ENCODE measurements at places on chromosomes 4 and X.
A peak's percentile ranks its signal among the peaks of the same experiment; 100 is the strongest.

GRCh38 chr4:636628-637159 is 11.3 kb downstream of the PDE6B start:
- DNase-seq = no peak

- peak; percentile 1 for DNase-seq
Measured at GRCh38 chr4:39637586-39638353, 895 bp downstream of the SMIM14 start.

DNA sequence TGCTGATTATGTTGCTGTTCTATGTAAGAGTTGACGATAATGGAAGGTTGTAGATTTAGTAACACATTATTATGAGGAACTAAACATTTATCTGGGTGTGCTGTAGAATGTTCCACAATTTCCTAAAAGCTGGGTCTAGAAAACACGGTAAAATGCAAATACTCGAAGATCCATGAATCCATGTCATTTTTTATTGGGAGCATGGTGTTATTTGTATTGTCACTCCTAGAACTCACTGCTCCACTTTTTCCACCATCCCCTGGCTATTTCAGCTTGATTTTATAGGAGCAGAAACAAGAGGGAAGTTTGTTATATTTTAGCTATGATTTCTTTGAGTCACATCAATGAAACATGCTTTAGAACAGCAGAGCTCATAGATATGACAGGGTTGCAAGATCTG is 155.0 kb upstream of the ANK2 start:
- no peak for DNase-seq

- no peak for DNase-seq
Measured at GRCh38 chr4:78592088-78592783, 40.7 kb downstream of the ANXA3 start.

- DNase-seq = no peak
Measured at GRCh38 chr4:32841217-32841616, 2121.0 kb downstream of the PCDH7 start.

GRCh38 chrX:84748965-84749656 is 246.9 kb upstream of the HDX start:
- no peak for DNase-seq

GRCh38 chr4:45568694-45569093 is 555.2 kb downstream of the GABRG1 start:
- no peak for DNase-seq

- DNase-seq = no peak
Measured at GRCh38 chrX:124862301-124862700, 457.4 kb upstream of the TEX13C start.

DNA sequence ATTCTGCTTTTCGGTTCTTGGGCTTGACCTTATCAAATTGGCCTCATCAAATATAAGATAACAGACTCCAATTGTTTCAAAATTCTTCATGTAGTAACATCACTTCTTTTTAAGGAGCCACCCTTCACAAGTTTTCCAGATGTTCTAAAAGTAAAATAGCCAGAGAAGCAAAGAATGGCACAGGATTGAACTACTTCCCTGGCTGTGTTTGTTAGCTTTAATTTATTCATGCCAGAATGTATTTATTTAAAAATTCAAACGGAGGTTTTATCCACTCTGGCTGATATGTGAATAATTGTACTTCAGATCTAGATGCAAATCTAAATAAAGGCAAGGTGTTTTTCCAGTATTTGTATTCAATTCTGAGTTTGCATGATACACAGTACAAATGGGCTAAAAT is 581.3 kb upstream of the TENM3 start:
- no peak for DNase-seq

DNA sequence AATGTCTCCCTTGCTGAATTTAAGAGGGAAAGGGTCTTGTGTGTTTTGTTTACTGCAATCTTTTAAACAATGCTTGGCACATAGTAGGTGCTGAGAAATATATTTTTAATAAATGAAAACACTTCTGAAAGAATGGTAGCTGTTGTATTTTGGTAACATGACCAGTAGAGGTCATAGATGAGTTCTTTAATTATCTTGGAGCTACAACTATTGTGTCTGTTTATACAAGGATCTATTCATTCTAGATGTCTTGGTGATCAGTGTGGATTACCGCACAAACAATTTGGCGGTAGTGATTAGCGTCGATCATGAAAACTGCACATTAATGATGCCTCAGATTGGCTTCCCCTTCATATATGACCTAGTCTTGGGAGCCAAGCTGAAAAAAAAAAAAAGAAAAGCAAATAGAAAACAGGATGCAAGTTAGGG is 21.4 kb upstream of the SCRG1 start:
- no peak for DNase-seq

DNA sequence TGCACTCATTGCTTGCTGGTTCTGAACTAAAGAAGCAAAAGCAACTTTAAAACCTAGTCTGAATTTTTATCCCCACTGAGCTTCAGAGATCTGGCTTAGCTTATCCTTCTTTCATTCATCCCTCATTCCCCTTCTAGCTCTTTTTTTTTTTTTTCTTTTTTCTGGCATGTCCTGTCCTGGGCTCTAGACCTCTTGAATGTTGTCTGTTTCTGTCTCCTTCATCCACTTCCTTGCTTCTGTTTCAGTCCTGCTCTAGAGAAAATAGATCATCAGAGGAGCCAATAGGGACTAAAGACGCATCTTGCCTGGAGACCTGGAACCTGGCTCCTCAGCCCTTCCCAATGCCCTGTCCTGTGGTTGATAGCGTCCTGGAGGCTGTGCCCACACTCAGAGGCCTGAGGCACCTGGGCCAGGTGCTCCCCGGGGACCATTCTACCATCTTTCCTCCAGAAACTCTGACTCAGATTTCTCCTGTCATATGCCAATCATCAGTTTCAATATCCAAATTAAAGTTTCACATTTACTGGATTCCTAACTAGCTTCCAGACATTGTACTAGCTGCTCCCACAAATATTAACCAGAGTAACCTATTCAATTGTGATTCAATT is 115.7 kb upstream of the GATB start:
- no peak for DNase-seq

- DNase-seq = no peak
Measured at GRCh38 chrX:111131572-111131971, 35.6 kb downstream of the PAK3 start.

DNA sequence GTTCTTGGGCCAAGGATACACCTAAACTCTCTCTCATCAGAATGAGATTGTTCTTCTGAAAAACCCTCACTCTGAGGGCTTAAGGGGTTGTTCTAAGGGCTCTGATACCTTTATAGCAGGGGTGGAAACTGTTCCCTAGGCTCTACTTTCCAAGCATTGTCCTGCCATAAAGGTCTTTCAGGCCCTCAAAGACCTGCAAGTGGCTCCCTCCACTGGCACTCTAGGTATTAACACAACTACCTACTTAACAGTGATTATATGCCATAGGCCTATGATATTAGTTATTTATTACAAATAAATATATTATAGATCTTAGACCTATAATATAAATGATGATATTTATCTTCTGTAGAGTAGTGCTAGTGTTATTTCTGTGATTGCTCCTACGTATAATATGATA is 473.7 kb upstream of the RPS6KA3 start:
- no peak for DNase-seq
